ENCODE measurements at places on chromosomes 5 and 9. TPM values are rescaled to one million over a fixed set of nuclear protein-coding genes. Genes with fewer than 3 reads are reported as not detected.
A peak's percentile ranks its signal among the peaks of the same experiment; 100 is the strongest.

DNA sequence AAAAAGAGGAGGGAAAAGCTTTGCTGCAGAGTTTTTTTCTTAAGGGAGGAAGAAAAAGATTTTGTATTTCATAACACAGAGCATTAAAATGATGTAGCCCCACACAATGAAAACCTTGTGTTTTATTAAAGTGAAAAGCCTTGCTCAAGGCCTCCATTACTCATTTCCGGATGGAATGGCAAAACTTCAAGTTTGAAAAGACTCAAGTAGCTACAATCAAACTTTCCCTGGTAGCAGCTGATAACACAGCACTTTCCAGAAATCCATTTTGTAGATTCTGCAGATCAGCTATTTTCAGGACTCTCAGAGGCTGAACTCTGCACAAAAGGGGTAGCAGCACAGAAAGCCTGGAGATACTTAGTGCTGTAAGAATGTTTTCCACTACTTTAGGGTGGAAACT is 374.8 kb downstream of the NFIB start:
- no peak for DNase-seq

DNA sequence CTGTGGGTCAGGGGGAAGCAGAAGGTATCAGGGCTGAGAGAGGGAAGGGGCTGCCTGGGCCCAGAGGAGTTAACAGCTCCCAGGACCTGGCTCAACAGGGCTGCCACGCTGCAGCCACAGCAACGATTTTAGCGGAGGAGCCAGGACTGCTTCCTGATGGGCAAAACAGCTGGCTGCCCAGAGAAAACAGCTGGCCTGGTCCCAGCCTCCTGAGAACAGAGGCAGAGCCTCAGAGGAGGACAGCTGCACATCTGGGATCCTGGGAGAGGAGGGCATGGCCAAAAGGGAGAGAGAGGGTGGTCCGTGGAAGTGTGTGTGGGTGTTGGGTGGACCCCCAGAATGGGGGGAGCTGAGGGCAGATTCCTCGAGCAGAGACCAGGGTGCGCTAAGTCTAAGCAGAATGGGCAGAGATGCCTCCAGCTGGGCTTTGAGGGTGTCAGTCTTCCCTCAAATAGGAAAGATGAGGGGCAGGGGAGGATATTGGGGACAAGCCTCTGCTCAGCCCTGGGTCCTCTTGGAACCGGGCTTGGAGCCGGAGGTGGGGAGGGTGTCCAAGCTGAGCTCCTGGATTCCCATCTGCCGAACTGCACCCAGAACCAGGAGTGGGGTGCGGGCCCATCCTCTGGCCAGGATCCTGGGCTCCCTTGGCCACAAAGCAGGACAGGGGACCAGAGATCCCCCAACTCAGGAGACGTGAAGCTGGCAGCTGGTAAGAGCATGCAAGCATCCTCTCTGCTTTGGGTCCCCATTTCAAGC is 9.1 kb upstream of the CERCAM start:
- no peak for DNase-seq

DNA sequence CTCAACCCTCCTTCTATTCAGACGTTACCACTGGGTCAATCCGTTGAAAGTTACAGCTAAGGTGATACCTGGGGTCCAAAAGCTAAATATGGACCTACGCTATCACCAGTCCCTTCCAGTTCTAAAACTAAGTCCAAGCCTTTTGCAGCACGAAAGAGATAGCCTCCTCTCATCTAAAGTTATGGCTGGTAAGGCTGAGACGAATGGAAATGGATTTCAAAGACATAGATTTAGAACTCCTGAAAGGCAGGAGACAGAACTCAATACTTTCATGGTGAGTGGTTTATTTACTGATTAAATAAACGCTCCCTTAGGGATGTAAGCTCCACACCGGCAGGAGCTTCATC is 751 bp upstream of the RIC1 start:
- peak; percentile 2 for DNase-seq

DNA sequence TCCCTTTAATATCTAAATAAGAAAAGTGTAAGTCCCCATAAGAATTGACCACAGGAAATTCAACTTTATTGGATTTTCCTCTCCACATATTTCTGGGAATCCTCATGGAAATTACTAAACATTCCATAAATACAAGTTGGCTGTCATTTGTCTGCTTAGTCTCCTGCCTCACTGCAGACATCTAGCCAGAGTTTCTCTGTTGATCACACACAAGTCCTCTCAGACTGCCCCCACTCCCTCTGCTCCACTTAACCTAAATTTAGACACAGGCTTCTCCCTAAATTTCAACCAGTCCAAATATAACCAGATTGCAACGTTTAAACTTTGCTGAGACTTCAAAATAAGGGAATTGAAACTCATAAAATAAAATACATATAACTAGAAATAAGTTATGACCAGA is 982.1 kb downstream of the DTWD2 start:
- no peak for DNase-seq

DNA sequence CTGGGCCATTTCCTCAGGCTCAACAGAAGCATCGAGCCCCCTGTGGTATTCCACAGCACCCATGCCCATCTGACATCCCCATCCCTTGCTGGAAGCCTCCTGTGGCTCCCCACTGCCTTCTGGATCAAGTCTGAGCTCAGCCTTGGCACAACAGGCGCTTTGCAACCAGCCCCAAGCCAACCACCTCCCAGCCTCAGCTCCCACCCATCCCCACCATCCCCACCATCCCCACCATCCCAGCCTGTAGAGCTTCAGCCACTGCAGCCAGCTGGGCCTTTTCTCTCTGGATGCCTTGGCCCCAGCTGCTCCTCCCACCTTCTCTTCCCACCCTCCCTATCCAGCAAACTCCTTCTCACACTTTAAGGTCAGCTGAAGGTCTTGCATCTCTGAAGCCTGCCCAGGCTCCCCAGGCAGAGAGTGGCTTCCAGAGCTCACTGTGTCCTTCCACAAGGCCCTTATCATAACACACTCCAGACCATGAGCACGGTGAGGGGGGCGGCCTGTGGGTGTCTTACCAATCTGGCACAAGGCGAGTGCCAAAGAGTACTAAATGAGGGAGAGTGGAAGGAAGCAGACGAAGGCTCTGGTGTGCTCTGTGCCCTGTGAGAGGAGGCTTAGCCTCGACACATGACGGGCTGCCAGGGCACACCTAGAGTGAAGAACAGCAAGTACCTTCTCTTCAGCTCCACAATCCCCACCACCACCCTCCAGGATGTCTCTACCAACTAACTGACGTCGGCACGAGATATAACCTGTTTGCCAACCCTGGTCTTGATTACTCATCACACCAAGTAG is 6.5 kb downstream of the HIGD2A start:
- DNase-seq: no peak

GRCh38 chr5:149603210-149603609 is 21.9 kb downstream of the ARHGEF37 start:
- DNase-seq: no peak

DNA sequence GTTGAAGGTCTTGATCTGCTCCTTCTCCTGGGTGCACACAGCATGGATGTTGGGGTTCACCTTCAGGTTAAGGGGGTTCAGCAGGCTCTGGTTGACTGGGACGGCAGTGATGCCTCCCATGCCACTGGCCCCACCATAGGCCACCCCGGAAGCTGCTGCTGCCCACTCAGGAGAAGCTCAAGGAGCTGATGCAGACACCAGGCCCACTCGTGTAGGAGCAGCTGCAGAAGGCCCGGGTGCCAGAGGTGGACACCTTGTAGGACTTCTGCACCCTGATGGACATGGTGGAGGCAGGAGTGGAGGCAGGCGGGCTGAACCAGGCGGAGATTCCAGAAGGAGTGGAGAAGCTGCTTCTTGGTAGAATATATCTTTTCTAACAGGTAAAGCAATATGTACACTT is 171.2 kb downstream of the PPP2R2B start:
- no peak for DNase-seq

DNA sequence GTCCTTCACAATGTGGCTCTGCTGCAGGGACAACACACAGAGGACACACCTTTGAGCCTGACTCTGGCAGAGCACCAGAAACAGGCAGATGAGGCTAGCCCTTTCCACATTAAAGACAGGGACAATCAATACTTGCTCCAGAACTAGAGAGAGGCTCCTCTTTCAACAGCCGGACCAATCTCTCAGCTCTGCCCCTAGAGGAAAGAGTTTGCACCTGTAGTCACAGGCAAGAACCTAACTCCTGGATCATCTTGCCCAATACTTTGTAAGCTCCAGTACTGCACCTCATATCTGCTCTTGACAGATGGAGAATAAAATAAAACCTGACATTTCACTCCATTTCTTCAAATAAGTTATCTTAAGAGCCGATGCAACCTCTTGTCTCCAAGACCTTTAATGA is 52.1 kb downstream of the EPB41L4A start:
- DNase-seq: peak; percentile 53

GRCh38 chr9:33289936-33290246 is 425 bp upstream of the NFX1 start:
- no peak for DNase-seq

GRCh38 chr5:148535190-148535589 is 119.1 kb downstream of the HTR4 start:
- DNase-seq: no peak

Gene BSPRY
- 7.7 TPM for total RNA-seq

Gene CYLC2
- not detected for total RNA-seq

Gene IL5
- not detected for total RNA-seq

Gene C7
- not detected for total RNA-seq

Gene MRNIP
- total RNA-seq: 29.4 TPM

Gene ANKRD18A
- 2.4 TPM for total RNA-seq

Gene PDE4D
- total RNA-seq: 4.7 TPM

Gene PTGES
- 3.9 TPM for total RNA-seq

Gene TTLL11
- 1.4 TPM for total RNA-seq

Gene PITX1
- total RNA-seq: not detected

Gene C9orf153
- total RNA-seq: 0.12 TPM
